ENCODE measurements at places on chromosomes 6 and 20.
A peak's percentile ranks its signal among the peaks of the same experiment; 100 is the strongest.

DNA sequence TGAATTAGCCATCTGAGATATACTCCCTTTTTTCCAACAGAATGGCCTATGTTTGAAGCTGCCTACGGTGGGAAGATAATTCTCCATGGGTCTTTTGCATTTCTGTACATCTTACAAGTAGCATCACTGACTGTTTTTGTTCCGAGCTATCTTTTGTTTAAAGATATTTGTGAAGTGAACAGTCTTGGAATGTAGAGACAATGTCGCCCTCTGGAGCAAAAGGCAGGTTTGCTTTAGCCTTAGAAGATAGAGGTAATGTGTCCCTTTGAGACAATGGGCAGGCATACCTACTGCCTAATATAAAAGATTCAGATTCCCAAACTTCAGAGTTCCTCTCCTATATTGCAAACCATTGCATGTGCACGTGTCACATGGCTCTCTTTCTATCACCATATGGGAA is 347.8 kb upstream of the CNR1 start:
- DNase-seq, result no peak

- DNase-seq, result no peak
Observed at GRCh38 chr6:16505711-16506357, 255.4 kb downstream of the ATXN1 start.

DNA sequence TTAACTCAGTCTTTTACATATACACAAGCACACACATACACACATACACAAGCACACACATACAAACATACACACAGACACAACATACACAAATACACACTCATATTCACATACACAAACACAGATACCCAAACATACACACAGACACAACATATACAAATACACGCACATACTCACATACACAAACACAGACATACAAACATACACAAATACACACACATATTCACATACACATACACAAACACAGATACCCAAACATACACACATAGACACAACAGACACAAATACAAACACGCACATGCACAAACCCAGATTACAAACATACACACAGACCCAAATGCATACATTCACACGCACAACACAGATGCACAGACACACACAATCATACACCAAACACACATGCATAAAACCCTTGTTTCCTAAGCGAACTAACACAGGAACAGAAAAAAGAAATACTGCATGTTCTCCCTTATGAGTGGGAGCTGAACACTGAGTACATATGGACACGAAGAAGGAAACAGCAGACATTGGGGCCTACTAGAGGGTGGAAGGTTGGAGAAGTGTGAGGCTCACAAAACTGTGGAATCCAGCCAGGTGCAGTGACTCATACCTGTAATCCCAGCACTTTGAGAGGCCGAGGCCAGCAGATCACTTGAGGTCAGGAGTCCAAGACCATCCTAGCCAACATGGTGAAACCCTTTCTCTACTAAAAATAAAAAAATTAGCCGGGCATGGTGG is 34.2 kb downstream of the PIM1 start:
- peak; percentile 72 for DNase-seq

DNA sequence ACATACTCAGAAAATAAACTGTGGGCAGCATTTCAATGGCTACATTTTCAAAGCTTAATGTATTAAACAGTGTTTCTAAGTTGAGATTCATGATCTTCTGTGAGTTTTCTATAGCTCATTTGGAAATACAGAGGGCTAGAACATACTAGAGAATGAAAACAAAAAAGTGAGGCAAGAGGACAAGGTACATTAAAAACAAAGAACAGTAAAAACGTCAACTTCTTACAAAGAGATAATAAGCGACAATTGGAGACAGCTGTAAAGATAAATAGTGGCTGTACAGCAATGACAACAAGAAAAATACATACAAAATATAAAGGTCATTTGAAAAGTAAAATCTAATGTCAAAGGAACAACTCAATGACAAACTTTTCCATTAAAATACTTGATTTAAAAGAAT is 94.3 kb downstream of the REV3L start:
- no peak for DNase-seq

DNA sequence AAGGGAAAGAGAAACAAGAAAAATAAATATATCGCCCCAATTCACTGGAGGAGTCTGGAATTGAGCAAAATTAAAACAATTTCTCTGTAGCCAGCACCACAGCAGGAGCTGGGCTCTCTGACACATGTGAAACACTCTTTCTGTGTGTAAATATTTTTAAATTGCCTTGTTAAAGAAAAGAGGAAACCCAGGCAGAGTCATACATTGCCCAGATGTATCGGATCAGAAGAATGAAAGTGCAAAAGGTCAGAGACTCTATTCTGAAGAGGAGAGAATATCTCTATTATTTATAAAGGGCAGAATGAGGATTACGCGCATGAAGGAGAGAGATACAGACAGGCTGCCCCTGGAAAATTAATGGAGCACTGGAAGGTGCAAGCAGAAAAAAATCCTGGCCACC is 127.0 kb upstream of the MAN1A1 start:
- no peak for DNase-seq

- no peak for DNase-seq
Observed at GRCh38 chr6:101226677-101227135, 166.8 kb upstream of the GRIK2 start.

DNA sequence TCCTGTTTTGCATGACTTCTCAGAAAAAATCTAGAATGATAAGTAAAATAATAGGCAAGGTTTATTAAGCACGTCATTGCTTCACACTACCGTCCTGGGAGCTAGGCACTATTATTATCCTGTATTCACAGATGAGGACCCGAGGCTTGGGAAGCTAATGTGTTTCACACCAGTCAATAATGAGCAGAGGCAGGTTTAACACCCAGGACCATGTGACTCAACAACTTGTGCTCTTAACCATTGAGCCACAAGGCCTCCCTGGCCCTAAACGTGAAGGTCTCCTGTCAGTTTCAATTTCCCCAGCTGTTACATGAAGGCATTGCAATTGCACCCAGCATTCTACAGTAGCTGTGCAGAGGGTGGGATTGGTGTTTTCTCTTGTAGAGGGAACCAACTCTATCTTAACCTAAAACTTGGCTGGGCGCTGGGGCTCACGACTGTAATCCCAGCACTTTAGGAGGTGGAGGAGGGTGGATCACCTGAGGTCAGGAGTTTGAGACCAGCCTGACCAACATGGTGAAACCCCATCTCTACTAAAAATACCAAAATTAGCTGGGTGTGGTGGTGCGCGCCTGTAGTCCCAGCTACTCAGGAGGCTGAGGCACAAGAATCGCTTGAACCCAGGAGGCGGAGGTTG is 191.2 kb downstream of the BCAS1 start:
- DNase-seq, result no peak

DNA sequence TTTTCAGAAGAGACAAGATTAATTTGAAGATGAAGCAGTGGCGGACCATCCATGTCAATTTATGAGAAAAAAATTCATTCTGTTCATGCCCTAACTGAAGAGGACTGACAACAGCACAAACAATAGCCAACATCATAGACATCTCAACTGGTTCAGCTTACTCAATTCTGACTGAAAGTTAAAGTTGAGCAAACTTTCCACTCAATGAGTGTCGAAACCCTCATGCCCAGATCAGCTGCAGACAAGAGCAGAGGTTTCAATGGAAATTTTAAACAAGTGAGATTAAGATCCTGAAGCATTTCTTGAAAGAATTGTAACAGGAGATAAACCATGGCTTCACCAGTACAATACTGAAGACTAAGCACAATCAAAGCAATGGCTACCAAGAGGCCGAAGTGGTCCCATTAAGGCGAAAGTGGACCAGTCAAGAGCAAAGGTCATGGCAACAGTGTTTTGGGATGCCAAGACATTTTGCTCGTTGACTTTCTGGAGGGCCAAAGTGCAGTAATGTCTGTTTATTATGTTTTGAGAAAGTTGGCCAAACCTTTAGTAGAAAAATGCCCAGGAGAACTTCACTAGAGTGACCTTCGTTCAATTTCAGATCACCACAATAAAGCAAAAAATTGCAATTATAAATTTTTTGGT is 6.1 kb upstream of the SFT2D1 start:
- no peak for DNase-seq

DNA sequence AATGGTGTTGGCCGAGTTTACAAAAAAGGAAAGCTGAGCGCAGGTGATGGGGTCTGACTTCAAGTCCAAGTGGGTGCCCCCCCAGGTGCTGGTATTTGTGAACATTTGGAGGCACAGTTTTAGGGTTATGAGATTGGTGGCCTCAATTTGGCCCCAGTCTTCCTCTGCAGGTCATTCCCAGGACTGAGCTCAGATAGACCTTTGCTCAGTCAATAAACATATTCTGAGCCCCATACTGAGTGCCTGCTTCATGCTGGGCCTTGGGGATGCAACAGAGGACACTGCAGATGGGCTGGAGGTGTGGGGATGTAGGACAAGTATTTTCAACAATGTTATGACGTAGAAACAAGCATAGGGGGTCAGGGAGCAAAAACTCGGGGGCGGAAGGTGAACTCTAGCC is 33.5 kb downstream of the TGM3 start:
- no peak for DNase-seq

GRCh38 chr20:1946762-1947534 is 46.9 kb downstream of the PDYN start:
- DNase-seq, result no peak

DNA sequence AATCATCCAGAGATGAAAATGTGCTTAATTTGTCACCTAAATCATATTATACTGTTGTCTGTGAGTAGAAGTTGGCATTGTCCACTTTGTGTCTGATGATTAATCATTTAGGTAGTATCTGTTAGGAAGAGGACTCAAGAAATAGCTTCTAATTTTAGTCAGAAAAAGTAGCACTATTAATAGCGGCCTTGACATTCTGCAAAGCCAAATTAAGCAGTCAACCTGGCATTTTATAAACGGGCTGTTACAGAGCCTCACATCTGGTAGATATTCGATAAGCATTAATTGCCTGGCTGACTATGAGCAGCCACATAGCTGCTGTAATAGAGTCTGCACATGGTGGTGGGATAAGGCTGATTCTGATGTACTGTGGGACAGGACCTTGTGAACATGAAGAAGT is 99.5 kb downstream of the KLHL32 start:
- no peak for DNase-seq

DNA sequence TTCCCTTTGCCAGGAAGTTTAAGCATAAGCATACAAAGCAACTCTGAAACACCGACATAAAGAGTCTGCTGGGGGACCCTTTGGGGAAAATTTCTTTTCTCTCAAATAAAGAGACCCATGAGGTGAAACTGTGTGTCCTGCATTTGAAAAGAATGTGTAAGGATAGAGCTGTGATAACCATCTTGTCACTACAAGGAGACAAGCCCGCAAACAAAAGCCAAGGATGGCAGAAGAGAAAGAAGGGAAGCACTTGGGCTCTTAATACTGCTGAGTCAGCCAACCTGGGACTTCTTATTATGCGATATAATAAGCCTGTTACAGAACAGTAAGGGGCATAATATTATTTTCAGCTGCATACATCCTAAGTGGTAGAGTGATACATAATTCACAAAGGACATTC is 52.5 kb downstream of the NUDT3 start:
- no peak for DNase-seq

GRCh38 chr6:87494761-87495422 is 22.1 kb downstream of the SLC35A1 start:
- DNase-seq, result no peak

DNA sequence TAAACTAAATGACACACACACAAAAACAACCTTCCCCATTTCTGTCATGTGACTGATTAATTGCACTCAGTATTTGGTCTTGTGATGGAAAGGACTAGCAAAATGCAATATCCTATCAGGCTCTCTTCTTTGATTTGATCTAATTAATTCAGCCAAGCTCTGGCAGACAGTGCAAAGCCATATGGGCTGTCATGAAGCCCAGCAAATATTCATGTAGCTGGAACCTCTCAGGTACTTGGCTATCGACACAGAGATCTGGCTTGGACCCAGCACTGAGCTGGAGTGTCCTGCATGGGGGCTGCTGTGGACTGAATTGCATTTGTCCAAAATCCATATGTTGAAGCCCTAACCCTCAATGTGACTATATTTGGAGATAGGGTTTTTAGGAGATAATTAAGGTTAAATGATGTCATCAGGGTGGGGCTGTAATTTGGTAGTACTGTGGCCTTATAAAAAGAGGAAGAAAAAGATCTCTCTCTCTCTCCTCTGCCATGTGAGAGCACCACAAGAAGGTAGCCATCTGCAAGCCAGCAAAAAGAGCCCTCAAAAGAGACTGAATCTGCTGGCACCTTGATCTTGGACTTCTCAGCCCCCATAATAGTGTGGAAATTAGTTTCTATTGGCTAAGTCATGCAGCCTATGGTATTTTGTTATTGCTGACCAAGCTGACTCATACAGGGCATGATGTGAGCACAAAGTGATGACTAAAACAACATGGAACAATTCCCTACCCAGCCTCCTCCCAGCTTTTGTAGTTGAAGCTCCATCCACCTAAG is 77.1 kb downstream of the STMND1 start:
- DNase-seq, result no peak
